ENCODE measurements at places on chromosomes 6 and 20.
A peak's percentile ranks its signal among the peaks of the same experiment; 100 is the strongest.

DNA sequence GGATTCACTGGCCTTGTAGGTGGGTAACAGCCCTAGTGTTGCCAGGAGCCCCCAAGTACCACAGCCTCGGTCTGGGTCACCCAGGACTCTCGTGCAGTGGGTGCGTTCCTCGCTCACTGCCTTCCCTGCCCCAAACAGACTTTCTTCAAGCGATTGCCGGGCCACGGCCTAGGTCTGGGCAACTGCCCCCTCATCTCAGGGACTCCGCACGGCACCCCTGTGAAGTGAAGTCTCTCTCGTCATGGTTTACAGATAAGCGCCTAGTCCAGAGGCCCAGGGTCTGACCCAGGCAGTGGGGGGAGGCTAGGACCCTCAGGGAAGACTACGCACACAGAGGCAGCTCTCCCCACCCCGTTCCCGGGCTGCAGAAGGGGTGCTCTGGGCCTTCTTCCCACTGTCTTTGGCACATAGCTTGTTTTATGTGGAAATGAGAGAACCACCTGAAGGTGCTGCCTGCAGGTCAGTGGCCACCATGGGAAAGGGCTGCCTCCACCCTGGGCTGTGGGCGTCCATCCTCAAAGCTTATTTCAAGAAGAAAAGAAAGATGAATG, 220.8 kb downstream of the ERMARD start:
- no peak for DNase-seq

DNA sequence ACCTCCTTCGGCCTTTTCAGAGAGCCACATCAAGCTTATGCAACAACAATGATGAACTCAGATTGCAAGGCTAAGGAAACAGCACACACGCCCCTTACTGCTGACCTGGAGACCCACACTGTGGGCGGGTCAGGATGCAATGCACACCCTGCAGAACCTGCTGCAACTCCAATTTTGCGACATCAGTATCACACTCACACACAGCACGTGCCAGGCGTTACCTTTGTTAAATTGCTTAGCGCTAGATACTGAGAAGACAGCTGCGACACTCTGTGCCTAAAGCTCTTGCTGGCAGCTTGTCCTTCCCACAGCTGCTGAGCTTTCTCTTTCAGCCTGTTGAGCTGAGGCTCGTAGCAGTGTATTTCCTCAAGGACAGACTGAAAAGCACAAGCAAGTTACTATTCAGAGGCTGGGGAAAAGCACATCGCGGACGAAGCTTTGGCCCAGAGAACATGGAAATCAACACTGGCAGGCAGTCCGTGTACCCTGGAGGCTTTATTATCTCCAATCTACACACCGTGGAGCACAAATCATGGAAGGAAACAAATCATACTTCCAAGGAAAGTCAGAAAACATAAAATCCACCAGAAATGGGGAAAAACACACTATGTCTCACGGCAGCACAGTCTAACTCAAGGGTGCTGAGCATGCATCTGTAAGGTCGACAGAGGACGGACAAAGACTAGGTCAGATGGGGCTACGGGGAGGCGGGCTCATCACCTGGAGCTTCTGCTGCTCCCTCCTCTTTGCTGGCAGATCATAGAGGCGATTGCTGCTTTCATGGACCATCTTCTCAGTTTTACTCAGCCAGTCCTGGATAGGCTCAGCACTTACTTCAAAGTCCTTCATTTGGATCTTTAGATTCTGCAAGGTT, 268.2 kb downstream of the SYNE1 start:
- DNase-seq: peak; percentile 27

DNA sequence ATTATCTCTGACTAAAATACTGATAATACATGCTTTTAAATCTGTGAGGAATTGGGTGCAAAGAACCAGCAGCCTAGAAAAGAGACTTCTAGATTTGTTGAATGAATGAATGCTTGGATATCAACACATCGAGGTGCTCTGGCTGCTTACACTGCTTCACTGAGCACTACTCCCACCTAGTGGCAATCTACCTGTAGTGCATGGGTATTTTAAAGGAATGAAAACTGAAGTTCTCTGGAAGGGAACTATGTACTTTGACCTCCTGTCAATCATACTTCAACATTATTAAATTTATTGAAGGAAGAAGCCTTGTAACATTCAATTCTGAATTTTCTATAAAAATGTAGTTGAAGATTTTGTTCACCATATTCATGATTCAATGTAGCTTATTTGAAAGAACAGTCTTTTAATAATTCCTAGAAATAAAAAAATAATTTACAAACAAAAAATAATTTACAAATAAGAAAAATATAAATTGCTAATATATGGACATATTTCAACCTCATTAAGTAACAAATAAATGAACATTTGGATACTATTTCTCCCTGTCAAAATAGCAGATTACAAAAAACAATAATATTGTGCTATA, 111.2 kb upstream of the MMS22L start:
- peak; percentile 54 for DNase-seq

- no peak for DNase-seq
Measured at GRCh38 chr6:118892355-118892991, 1.5 kb upstream of the ASF1A start.

GRCh38 chr6:105935416-105935815, 150.7 kb upstream of the PRDM1 start:
- peak; percentile 33 for DNase-seq
